Panc1 (cell line): ENCODE measurements at places on chromosomes 1 and 21. TPM values are rescaled to one million over a fixed set of nuclear protein-coding genes. Genes with fewer than 3 reads are reported as not detected.

DNA sequence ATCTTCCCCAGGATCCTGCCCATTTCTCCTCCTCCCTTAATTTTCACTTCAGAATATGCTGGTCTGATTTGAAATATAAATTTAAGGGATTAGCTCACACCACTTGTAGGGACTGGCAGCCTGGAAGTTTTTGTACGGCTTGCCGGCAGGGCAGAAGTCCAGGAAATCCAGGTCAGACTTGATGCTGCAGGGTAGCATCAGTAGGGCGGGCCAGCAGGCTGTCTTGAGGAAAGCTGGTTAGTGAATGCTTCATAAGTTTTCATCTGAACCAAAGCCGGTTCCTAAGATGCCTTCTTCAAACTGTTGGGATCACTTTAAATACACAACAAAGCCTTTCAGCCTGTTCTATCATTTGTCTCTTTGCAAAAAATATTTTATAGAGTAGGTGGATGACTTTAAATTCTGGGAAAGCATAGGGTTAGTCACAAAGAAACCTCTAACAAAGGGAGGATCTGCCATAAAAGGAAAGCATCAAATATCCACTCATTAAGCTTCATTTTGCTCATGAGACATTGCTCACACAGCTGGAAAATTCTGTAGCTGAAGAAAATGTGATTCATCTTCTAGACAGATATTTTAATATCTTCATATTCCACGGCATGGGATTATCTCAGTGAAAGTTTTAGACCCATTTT lies 90.7 kb upstream of the GFI1 start:
- no peak for DNase-seq
- H3K36me3 ChIP-seq: no peaks in the 10 kb centered on the region; the same call in 1 of the 2 replicates
- no peak overlapping the region for H3K27ac ChIP-seq
- H3K4me3 ChIP-seq: no peak overlapping the region

Gene TBX15
- 1.9 TPM for total RNA-seq

Gene AJAP1
- total RNA-seq: not detected

Gene PADI2
- 507 TPM for total RNA-seq

GRCh38 chr1:83641796-83642443 lies 357.0 kb downstream of the TTLL7 start:
- DNase-seq: no peak
- H3K27ac ChIP-seq: no peak overlapping the region
- no peaks in the 10 kb centered on the region for H3K27me3 ChIP-seq
- no peaks in the 10 kb centered on the region for H3K4me1 ChIP-seq

DNA sequence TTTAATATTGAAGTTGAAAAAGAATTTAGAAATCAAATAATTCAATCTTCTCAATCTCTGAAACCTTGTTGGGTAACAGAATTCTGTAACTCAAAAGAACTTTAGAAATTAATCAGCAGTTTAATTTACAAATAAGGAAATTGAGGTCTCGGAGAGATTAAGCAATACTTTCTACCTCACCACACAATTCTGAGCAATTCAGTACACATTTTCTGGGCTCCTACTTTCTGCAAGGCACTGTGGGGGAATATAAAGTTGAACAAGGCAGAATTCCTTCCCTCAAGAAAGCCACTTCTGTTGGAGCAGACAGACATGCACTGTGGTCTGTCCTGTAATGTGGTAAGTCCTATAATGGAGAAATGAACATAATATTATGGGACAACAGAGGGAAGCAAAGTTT lies 47.7 kb downstream of the MEF2D start:
- no peak for DNase-seq
